HT-29 (cell line): ENCODE measurements at places on chromosomes 11 and 22.

DNA sequence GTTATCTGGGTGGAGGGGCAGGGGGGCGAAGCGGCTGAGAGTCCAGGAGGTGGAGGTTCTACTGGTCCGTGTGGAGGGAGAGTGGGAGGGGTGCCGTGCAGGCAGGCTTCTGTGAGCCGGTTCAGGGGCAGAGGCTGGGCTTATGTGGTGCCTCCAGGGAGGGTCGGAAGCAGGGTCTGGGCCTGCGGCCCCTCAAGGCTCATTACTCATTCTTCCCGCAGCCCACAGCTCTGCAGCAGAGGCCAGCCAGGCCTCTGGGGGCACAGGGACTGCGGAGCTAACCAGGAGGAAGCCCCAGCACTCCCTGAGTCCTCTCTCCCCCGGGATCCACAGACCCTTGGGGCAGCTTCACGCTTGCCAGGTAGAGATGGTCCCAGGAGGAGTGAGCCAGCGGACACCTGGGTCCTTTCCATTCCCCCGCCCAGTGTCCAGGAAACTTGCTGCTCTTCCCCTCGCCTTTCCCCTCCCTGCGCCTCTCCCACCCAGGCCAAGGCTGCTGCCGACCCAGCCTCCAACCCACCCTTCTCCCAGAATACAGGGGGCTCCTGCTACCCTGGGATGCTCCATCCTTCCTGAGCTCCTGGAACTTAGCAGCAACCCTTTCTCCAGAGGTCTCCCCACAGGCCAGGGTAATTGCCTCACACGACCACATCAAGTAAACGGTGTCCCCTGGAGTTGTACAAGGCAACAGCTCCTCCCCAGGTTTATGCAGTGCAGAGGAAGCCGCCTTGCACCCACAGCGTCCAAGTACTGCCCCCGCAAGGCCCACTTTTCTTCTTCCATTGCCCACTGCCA lies 6.3 kb downstream of the NRXN2 start:
- DNase-seq = no peak

DNA sequence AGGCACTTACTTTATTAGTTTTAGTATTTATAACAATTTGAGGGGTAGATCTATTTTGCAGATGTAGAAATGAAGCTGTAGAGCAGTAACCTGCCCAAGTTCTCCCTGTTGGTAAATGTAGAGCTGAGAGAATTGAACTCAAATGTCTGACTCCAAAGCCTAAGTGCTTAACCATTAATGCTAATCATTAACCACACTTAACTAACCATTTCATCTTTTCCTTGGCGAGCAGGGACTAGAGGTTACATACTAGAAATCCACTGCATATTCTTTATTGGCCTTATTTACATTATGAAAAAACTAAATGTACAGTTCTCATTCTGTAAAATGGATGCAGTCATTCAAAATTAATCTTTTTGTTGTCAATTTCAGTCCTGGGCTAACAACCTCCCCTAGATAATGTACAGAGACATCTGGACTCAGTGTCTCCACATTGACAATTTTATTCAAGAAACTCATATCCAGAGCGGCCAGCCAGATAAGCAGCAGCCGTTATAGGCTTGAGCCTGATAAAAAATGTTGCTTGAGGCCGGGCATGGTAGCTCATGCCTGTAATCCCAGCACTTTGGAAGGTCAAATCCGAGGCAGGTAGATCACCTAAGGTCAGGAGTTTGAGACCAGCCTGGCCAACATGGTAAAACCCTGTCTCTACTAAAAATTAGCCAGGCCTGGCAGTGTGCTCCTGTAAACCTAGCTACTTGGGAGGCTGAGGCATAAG lies 76.7 kb upstream of the PICALM start:
- DNase-seq = peak; percentile 60

DNA sequence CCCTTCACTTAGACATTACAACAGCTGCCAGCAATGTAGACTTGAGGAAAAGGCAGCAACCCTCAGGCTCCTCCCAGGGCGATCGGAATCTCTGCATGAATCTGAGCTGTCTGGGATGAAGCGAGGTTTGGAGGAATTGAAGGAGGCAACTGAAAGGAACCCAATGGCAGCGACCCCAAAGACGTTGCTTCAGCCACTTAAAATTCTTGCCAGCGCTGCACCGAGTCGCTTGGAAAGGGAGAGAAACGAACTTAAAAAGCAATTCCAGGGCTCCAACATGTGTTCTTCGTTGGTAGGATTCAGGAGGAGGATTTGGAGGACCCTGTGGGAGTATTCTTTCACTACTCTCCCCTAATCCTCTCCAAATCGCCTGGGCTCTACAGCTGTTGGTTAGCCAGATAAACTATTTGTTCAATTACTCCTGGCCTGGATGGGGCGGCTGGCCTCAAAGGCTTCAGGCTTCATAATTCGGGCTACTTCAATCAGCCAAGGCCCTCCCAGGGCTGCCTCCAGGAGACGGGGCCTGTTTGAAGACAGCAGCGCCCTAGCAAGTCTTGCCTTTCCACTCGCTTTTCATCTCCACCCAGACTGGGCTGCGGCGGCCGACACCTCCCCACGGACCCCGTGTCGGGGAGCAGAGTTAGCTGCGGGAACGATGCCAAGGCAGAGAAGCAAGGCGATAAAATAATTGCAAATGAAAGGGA lies 72.4 kb upstream of the TMEM45B start:
- DNase-seq = no peak

GRCh38 chr11:123062892-123063825 lies 1.2 kb upstream of the HSPA8 start:
- DNase-seq = peak; percentile 79

GRCh38 chr11:100963375-100963774 lies 166.2 kb downstream of the PGR start:
- no peak for DNase-seq

DNA sequence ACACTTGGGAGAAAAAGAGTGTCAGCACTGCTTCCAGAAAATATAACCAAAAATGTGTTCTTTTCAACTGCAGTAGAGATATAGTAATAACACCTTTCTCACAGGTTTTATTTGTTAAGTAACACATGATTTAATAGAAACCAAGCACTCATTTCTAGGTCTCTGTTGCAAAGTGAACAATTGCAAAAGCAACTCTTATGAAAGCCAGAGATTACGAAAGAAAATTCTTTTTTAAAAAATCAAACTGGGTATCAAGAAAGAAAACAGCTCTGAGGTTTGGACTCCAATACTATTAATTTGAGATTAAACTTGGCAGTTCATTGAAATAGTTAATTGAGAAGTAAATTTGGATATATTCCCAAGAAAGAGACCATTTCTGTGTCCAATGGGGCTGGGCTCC lies 9.8 kb upstream of the XKR3 start:
- no peak for DNase-seq

- DNase-seq = no peak
These were observed 43.2 kb downstream of the GLYATL2 start for GRCh38 chr11:58801302-58801701.

GRCh38 chr11:98616098-98616655 lies 404.6 kb upstream of the CNTN5 start:
- DNase-seq = no peak

DNA sequence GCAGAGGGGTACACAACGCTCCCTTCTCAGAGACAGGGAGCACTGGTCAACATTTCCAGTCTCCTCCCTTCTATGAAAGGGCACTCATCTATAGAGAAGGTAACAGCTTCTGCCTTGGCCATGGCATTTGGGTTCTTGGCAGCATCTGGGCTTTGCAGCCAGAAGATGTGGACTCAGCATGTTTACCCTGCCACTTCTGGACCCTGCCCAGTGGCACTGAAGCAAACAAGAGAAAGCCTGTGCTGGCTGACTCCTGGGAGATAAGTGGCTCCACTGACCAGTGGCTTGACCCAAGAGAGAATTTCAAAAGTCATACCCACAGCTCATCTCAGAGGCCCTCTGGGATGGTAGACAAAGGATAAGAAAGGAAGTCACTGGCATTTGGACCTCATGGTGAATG lies 8.0 kb downstream of the CSNK2A3 start:
- no peak for DNase-seq

DNA sequence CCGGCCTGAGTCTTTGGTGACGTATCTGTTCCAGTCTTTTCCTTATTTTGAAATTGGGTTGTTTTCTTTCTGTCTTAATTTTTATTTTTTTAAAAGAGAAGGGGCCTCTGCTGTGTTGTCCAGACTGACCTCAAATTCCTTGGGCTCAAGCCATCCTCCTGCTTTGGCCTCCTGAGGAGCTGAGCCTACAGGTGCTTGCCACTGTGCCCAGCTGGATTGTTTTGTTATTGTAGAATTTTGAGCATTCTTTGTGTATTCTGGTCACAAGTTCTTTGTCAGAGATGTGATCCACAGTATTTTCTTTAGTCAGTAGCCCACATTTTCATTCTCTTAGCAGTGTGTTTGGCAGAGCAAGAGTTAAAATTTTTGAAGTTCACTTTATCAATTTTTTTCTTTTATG lies 100.1 kb downstream of the ATXN10 start:
- no peak for DNase-seq
